ENCODE measurements at places on chromosomes 12 and 14.
A peak's percentile ranks its signal among the peaks of the same experiment; 100 is the strongest.

GRCh38 chr14:105050551-105050897, 14.7 kb downstream of the GPR132 start:
- no peak for DNase-seq

DNA sequence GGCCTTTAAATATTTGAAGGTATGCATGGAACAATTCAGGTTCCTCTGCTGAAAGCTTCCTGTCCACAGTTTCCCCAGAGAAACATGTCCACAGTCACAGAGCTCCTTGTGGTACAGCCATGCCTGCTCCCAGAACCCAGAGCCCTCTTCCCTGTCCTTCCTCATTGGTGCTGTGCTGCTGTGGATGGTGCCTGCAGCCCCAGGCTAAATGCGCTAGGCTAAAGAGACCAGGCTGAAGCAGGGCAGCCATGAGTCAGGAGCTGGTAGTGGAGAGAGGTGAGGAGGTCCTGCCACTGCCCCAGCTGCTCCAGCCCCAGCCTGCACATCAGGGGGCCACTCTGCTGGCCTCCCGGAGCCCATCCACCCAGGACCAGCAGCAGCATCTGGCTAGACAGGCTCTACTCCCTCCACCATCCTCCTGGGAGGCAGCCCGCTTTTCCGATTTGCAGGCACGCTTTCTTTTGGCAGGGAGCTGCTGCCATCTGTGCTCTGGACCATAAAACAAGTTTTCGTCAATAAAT, 65.4 kb upstream of the DDX11 start:
- DNase-seq = no peak

- no peak for DNase-seq
Measured at GRCh38 chr12:16613199-16613598, 7.2 kb upstream of the LMO3 start.

DNA sequence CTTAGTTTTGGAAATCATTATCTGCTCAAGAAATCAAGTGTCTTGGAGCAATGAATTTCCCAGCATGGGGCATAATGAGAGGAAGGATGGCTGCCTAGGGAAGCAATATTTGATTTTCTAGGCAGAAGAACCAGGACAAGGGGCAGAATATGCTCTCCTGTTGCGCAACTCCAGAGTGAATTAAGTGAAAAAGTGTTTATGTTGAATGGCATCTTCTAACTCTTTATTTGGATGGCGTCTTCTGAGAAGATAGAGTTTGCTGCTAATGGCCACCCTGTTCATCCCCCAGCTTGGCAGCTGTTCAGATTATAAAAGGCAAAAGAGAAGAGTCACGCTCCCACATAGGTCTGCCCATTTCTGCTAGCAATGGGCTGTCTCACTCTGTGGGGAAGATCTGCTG, 1278.1 kb downstream of the AACS start:
- DNase-seq = no peak

- no peak for DNase-seq
Measured at GRCh38 chr12:75635606-75636444, 124.4 kb upstream of the KRR1 start.

DNA sequence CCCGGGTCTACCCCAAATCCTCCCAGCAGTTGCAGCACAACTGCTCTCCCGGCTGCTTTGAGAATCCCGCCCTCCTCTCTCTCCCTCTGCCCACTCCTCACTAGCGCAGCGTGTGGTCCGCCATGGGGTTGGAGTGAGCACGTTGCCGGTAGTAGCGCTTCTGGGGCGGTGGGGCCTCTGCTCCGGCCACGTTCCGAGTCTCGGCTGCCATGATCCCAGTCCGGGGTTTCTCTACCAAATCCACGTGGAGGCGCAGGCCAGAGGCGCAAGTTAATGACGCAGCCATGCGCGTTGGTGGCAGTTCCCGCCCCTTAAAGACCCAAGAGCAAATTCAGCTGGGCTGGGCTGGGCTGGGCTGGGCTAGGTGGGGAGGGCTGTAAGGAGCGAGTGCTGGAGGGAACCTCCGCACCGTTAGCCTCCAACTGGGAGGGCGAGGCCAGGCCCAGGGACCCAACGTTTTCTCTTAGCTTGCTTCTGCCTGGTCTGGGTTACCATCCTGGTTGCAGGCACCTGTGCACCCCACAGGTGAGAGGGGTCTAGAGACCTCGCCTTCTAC, at the start of gene METTL1:
Gene METTL1 (minus strand): TSS at position 233 of the 556 bp plus-strand sequence. CDS start 22 bp downstream, at position 211.
- peak; percentile 73 for DNase-seq

DNA sequence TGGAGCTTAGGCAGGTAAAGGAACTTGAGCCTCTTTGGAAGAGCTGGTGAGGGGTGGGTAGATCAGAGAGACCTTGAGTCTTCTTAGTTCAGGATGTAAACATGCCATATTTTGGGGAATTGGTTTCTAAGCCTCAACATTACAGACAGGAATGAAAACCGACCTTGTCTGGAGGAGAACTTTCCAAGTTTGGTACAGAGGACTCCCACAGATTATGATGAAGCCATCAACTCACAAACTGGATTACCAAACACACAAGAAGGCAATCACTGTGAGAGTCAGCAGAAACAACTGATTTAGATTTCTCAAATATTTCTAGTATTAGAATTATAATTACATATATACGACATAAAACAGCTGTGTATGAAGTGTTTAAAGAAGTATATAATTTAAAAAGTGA, 22.3 kb upstream of the AMN1 start:
- no peak for DNase-seq

Data from thymus (tissue), 14 donors.